T follicular helper cell (primary cell): ENCODE measurements at places on chromosomes 3 and 15.

GRCh38 chr15:56950979-56951378 lies 32.5 kb downstream of the TCF12 start:
- no peak for DNase-seq

DNA sequence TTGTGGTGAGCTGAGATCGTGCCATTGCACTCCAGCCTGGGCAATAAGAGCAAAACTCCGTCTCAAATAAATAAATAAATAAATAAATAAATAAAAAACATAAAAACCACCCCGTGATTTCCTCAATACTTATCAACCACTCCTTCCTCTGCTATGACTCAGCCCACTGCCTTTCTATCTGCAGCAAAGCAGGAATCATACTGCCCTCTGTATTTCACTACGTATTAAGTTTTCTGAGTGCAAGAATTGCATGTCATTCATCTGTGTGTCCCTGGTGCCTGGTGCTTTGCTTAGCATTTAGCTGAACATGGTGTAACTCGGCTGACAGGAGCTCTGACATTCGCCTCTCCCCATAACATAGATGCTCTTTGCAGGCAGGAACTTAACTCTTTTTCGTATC lies 7.1 kb downstream of the LSG1 start:
- no peak for DNase-seq

GRCh38 chr3:171731691-171732090 lies 78.6 kb downstream of the PLD1 start:
- DNase-seq = no peak

GRCh38 chr15:93485438-93486327 lies 396.7 kb upstream of the RGMA start:
- DNase-seq = no peak

DNA sequence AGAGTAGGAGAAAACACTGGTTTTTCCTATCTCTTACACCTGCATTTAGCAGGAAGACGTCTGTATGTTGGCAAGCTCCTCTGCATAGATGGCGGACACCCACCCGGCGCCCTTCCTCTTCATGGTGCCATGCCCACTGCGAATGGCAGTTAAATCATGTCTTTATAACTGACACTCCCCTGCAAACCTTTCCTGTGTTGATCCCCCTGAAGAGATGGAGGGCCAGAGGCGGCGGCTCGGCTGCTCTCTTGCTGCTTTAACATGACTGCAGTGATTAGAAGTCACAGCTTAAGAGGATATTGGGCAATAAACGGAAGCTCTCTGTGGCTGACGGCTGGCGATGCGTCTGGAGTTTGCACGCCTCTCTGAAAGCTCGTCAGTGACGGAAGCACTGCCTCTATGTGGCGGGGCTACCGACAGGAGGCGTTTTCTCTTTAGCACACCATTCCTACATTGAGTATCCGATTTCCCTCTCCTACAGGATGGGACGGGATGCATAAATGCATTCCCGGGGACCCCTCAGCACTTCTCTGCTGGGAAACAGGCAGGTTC lies 25.5 kb upstream of the SNRPA1 start:
- DNase-seq = peak; percentile 31

GRCh38 chr3:195159814-195160165 lies 111.2 kb downstream of the XXYLT1 start:
- DNase-seq = no peak
